ENCODE measurements at places on chromosomes 6 and 20. TPM values are rescaled to one million over a fixed set of nuclear protein-coding genes. Genes with fewer than 3 reads are reported as not detected.

Gene LTB
- total RNA-seq, result 1.5 TPM

Gene LSM2
- total RNA-seq, result 31.3 TPM

Gene HUS1B
- total RNA-seq, result 1.2 TPM

DNA sequence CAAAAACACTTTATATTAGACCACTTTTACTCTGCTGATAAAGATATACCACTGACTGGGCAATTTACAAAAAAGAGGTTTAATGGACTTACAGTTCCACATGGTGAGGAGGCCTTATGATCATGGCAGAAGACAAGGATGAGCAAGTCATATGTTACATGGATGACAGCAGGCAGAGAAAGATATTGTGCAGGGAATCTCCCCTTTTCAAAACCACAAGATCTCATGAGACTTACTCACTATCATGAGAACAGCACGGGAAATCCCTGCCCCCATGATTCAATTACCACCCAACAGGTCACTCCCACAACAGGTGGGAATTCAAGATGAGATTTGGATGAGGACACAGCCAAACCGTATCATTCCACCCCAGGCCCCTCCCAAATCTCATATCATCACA lies 1383.8 kb upstream of the MAP3K7 start:
- no peak overlapping the region for H3K27ac ChIP-seq
- H3K4me1 ChIP-seq, result no peaks in the 10 kb centered on the region
- no peaks in the 10 kb centered on the region for H3K36me3 ChIP-seq
- H3K27me3 ChIP-seq, result no peaks in the 10 kb centered on the region

DNA sequence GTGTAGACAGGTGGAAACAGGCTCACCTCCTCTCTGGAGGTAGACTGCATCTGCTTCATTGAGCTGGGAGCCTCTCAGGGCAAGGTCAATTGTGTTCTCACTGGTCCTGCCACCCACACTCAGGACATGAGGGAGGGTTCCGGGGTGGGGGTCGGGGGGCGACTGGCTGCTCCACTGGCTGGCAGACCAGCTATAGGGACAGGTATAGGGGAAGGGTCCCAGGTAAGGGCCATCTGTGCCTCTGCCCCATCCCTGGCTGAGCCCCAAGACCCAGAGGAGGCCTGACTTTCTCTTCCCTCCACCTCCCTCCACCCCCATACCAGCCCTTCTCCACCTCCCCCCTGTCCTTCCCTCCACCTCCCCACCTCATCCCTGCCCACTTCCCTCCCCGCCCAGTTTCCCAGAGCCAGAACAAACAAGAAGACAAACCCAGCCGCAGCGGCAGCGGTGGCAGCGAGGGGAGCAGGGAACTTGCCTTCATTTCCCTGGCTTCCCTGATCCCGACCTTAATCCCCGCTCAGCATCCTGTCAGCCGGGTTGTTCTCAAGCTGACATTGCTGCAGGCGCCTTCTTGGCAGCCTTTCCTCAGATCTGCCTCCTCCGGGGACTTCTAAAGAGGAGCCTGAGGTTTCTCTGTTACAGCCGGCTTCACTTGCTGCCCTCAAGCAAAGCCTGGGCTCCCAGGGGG lies 18.3 kb upstream of the FOXP4 start:
- no peak overlapping the region for H3K4me3 ChIP-seq
- no peaks in the 10 kb centered on the region for H3K36me3 ChIP-seq
- no peak overlapping the region for H3K27ac ChIP-seq
- peaks cover 21% of the 10 kb centered on the region for H3K4me1 ChIP-seq
- no peak for DNase-seq

- H3K4me3 ChIP-seq, result peak overlapping the region; percentile 93
- H3K27ac ChIP-seq, result peak overlapping the region; percentile 79
- DNase-seq, result no peak
- peaks cover 34% of the 10 kb centered on the region for H3K4me1 ChIP-seq
- H3K27me3 ChIP-seq, result no peaks in the 10 kb centered on the region
These were observed 1.3 kb downstream of the RRAGD start for GRCh38 chr6:89410788-89411144.
